Smooth muscle cell of the umbilical artery (primary cell): ENCODE measurements at places on chromosomes 5 and 9. TPM values are rescaled to one million over a fixed set of nuclear protein-coding genes. Genes with fewer than 3 reads are reported as not detected.

CCL21 gene
- not detected in 2 replicates for total RNA-seq

MZB1 gene
- total RNA-seq: not detected in 2 replicates

RPP25L gene
- total RNA-seq: 13.0 and 19.0 TPM in 2 replicates

SHLD3 gene
- 3.9 and 5.0 TPM in 2 replicates for total RNA-seq

MARCHF11 gene
- total RNA-seq: not detected in 2 replicates
